ENCODE measurements at places on chromosomes 4 and X.

GRCh38 chr4:187608001-187608421, 387.6 kb upstream of the ZFP42 start:
- no peak for DNase-seq
- no peaks in the 10 kb centered on the region for H3K36me3 ChIP-seq
- H3K4me3 ChIP-seq = no peak overlapping the region
- no peak overlapping the region for H3K27ac ChIP-seq
- H3K4me1 ChIP-seq = no peaks in the 10 kb centered on the region

GRCh38 chr4:168634276-168634802, 137.5 kb downstream of the PALLD start:
- no peak for DNase-seq
- H3K36me3 ChIP-seq = no peaks in the 10 kb centered on the region
- peaks cover 52% of the 10 kb centered on the region for H3K27me3 ChIP-seq
- no peak overlapping the region for H3K4me3 ChIP-seq

GRCh38 chr4:5635826-5636195, 72.5 kb downstream of the EVC2 start:
- no peaks in the 10 kb centered on the region for H3K36me3 ChIP-seq
- no peak overlapping the region for H3K27ac ChIP-seq

DNA sequence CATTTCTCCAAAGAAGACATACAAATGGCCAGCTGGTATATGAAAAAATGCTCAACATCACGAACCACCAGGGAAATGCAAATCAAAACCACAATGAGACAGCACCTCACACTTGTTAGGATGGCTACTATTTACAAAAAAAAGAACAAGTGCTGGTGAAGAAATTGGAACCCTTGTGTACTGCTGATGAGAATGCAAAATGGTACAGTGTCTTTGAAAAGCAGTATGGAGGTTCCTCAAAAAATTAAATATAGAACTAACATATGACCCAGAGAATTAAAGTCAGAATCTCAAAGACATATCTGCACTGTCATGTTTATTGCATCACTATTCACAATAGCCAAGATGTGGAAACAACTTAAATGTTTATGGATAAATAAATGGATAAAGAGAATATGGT, 20.9 kb downstream of the PAGE4 start:
- H3K4me3 ChIP-seq = no peak overlapping the region
- no peaks in the 10 kb centered on the region for H3K36me3 ChIP-seq
- no peaks in the 10 kb centered on the region for H3K4me1 ChIP-seq
- H3K27me3 ChIP-seq = peaks cover 3% of the 10 kb centered on the region
- H3K27ac ChIP-seq = no peak overlapping the region
- no peak for DNase-seq

DNA sequence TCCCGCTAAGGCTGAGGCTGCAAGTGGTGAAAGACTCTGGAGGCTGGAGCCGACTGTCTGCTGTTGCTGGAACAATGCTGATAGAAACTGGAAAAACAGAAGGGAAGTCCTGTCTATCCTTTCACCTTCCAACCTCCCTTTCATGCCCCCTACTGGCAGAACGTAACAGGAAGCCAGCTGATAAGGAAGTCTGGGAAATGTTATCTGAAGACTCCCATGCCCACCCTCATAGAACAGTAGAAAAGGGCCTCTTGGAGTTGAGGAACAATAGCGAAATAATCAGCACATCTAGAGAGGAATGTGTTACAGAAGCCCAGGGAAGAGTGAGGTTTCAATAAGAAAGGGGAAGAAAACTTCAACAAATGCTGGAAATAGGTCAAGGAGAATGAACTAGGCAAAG, 117.1 kb upstream of the DKK2 start:
- H3K36me3 ChIP-seq = no peaks in the 10 kb centered on the region
- no peak overlapping the region for H3K27ac ChIP-seq
- H3K4me3 ChIP-seq = no peak overlapping the region

DNA sequence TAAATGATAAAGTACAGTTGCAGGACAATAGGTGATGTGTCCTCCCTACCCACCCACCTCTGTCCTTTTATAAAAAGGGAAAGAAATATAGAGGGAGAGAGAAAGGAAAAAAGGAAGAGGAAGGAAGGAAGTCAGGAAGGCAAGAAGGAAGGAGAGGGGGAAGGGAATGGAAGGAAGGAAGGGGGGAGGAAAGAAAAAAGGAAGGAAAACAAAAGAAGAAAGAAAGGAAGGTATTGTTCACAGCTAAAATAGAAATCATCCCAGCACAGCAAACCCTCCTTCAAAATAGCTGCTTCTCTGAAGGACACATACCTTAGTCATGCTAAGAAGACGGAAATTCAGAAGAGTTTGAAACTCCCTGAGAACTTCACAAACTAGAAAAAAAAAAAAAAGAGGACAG, 8.4 kb downstream of the NKX6-1 start:
- no peak for DNase-seq
- no peak overlapping the region for H3K27ac ChIP-seq
- H3K4me3 ChIP-seq = no peak overlapping the region

DNA sequence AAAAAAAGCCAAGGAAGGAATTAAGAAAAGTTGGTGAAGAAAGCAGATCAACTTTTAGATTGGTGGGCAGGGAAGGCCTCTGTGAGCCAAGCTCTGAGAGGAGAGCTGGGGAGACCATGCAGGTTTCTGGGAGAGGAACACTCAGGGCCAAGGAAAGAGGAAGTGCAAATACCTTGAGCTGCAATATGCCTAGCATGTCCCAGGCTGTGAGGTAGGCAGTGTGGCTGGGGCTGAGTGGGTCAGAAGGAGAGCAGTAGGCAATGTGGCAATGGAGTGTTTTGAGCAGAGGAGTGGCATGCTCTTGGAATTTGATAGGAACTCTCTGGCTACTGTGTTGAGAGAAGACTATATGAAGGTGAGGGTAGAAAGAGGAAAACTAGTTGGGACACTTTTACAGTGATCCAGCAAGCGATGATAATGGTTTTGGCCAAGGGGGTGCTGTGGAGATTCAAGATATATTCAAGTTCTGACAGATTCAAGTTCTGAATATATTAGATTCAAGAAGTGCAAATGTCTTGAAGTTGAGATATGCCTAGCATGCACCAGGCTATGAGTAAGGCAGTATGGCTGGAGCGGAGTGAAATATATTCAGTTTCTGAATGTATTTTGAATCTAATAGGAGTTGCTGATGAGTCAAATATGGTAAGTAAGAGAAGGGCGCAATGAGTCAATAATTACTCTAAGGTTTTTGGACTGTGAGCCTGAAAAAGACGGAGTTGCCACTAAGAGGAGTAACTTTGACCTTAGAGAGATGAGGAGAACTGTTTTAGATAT, 172.5 kb downstream of the CAMK2D start:
- DNase-seq = no peak
- H3K4me3 ChIP-seq = no peak overlapping the region
- H3K27me3 ChIP-seq = no peaks in the 10 kb centered on the region
- H3K36me3 ChIP-seq = peaks cover 36% of the 10 kb centered on the region
- H3K4me1 ChIP-seq = peaks cover 32% of the 10 kb centered on the region
- no peak overlapping the region for H3K27ac ChIP-seq

DNA sequence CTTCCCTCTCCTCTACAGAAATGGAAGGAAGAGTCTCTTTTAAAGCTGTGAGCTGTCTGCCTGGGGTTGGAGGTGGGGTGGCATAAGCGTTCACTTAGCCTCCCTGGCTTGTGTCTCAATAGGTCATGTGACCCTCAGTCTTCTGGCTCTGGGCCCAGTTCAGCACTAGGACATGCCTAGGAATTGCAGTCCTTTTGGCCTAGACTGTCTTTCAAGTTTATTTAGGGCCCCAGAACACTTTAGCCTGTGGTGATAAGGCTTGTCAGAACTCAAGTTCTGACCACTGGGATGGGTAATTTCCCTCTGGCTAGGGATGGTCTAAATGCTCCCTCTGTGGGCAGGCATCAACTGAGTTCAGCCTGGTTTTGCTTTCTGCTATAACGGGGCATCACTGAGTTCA, 34.3 kb upstream of the ARMCX4 start:
- no peaks in the 10 kb centered on the region for H3K27me3 ChIP-seq
- no peak overlapping the region for H3K4me3 ChIP-seq
- H3K4me1 ChIP-seq = no peaks in the 10 kb centered on the region
- H3K27ac ChIP-seq = no peak overlapping the region
- DNase-seq = no peak

DNA sequence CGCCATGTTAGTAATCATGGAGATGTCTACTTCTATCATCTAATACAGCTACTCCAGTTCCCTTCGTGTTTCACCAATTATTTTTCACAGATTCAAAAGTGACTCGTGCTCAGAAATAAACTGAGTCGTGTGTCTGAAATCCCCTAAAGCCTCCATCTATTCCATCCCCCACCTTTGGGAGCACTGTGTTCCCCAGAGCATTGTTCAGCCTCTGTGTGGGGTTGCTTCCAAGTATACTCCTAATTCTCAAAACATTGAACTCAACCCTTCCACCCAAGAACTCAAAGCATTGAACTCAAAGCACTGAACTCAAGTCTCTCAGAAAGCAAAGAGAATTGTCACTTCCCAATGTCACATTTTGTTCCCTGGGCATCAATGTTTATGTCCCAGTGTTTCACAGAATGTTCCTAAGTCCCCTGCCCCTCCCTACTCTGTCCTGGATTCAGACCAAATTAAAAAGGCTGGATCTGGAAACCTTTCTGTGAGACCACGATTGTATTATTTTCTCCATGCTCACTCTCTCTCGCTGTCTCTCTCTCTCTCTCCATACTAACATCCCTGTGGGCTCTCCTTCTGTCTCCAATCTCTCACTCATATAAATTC, 138.5 kb upstream of the QRFPR start:
- no peak overlapping the region for H3K4me3 ChIP-seq
- peaks cover 2% of the 10 kb centered on the region for H3K27me3 ChIP-seq
- H3K4me1 ChIP-seq = no peaks in the 10 kb centered on the region
- H3K36me3 ChIP-seq = no peaks in the 10 kb centered on the region

GRCh38 chrX:27746516-27746915, 61.3 kb upstream of the MAGEB10 start:
- no peak overlapping the region for H3K27ac ChIP-seq
- H3K4me3 ChIP-seq = no peak overlapping the region
- no peaks in the 10 kb centered on the region for H3K4me1 ChIP-seq
- no peaks in the 10 kb centered on the region for H3K27me3 ChIP-seq

- no peaks in the 10 kb centered on the region for H3K4me1 ChIP-seq
- no peak overlapping the region for H3K27ac ChIP-seq
- no peaks in the 10 kb centered on the region for H3K27me3 ChIP-seq
- H3K4me3 ChIP-seq = no peak overlapping the region
These were observed 25.6 kb downstream of the NR0B1 start for GRCh38 chrX:30283456-30284200.

- H3K4me3 ChIP-seq = no peak overlapping the region
- H3K27ac ChIP-seq = no peak overlapping the region
- DNase-seq = no peak
- no peaks in the 10 kb centered on the region for H3K27me3 ChIP-seq
- H3K36me3 ChIP-seq = no peaks in the 10 kb centered on the region
- no peaks in the 10 kb centered on the region for H3K4me1 ChIP-seq
These were observed 6.9 kb upstream of the TRIM2 start for GRCh38 chr4:153197301-153197700.

- H3K27ac ChIP-seq = no peak overlapping the region
- H3K36me3 ChIP-seq = no peaks in the 10 kb centered on the region
- no peak overlapping the region for H3K4me3 ChIP-seq
- no peaks in the 10 kb centered on the region for H3K27me3 ChIP-seq
- H3K4me1 ChIP-seq = no peaks in the 10 kb centered on the region
These were observed 1398.4 kb downstream of the ARAP2 start for GRCh38 chr4:34845926-34846325.

DNA sequence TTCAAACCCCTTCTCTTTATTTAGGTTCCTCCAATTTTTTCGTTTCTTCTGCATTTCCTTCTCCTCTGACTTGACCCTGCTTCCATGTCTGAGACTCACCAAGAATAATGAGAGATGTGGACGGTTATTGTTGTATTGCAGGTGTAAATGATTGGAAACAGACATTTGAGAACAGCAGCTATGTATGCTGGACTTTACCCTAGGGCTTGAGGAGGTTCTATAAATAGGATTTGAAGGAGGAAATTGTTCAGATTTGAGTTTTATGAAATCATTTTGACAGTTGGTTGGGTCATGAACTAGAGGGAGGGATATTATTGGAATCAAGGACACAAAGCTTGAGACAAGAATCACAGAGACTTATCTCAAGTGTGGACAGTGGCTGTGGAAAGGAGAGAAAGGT, 614.6 kb upstream of the CPEB2 start:
- no peak overlapping the region for H3K4me3 ChIP-seq
- H3K36me3 ChIP-seq = no peaks in the 10 kb centered on the region
- no peaks in the 10 kb centered on the region for H3K4me1 ChIP-seq
- no peak overlapping the region for H3K27ac ChIP-seq

DNA sequence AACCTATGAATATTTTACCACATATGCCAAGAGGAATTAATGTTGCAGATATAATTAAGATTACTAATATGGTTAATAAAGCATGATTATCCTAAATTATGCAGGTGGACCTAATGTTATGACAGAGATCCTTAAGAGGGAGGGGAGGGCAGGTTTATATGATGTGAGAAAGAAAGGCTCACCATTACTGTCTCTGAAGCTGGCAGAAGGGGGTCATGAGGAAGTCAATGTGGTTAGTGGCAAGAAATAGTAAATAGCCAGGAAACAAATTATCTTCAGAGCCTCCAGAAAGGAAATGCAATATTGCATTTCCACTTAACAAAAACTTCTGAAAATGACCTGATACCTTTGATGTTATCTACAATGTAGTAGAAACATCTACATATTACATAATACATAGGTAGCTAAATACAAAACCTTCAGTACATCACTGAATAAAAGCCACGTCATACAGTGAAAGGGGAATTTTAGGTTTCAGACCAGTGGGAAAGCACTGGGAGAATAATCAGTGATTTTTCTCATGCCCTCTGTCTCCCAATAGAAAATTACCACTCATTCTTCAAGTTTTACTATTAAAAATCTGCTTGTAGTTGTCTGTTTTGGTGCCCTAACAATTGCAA, 609.2 kb downstream of the SPOCK3 start:
- H3K36me3 ChIP-seq = no peaks in the 10 kb centered on the region
- no peak overlapping the region for H3K4me3 ChIP-seq
- no peak for DNase-seq
- H3K4me1 ChIP-seq = no peaks in the 10 kb centered on the region

GRCh38 chrX:71637253-71637618, 18.9 kb upstream of the CXCR3 start:
- DNase-seq = peak; percentile 31
- H3K27ac ChIP-seq = peak overlapping the region; percentile 85
- H3K4me3 ChIP-seq = peak overlapping the region; percentile 53
- H3K36me3 ChIP-seq = no peaks in the 10 kb centered on the region
- peaks cover 17% of the 10 kb centered on the region for H3K4me1 ChIP-seq

GRCh38 chr4:69881173-69881773, 21.3 kb upstream of the SULT1E1 start:
- H3K27ac ChIP-seq = no peak overlapping the region
- peak; percentile 18 for DNase-seq
- H3K4me3 ChIP-seq = no peak overlapping the region
- H3K4me1 ChIP-seq = no peaks in the 10 kb centered on the region
- H3K27me3 ChIP-seq = no peaks in the 10 kb centered on the region

Data from activated CD4-positive, alpha-beta memory T cell treated with anti-CD3 and anti-CD28 coated beads for 36 hours (primary cell).